ENCODE measurements at places on chromosomes 7 and 10.
A peak's percentile ranks its signal among the peaks of the same experiment; 100 is the strongest.

GRCh38 chr7:30977222-30977621, 13.5 kb downstream of the GHRHR start:
- DNase-seq: no peak

GRCh38 chr10:119407254-119407777, 135.2 kb downstream of the RGS10 start:
- no peak for DNase-seq

GRCh38 chr7:119197877-119198527, 973.5 kb downstream of the ANKRD7 start:
- DNase-seq: peak; percentile 1

GRCh38 chr10:122468307-122468925, 7.1 kb downstream of the HTRA1 start:
- DNase-seq: no peak

- DNase-seq: no peak
Measured at GRCh38 chr7:142787034-142787768, 16.4 kb downstream of the PRSS2 start.

DNA sequence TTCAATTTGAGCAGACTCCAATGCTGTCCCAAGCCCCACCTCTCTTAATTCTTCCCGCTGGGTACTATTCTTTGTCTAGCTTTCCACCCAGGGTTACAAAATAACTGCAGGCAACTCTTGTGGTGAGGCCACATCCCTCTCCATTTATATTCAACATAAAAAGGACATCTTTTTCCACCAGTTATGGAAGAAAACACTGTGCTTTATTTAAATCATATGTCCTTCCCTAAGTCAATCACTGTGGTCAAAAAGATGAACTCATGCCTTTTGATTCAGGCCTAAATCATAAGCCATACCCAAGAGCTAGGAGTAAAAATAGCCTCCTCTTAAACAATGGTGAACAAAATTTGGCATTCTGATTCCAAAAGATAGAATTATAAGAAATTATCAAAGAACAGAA, 386.0 kb downstream of the SEMA3D start:
- DNase-seq: no peak

DNA sequence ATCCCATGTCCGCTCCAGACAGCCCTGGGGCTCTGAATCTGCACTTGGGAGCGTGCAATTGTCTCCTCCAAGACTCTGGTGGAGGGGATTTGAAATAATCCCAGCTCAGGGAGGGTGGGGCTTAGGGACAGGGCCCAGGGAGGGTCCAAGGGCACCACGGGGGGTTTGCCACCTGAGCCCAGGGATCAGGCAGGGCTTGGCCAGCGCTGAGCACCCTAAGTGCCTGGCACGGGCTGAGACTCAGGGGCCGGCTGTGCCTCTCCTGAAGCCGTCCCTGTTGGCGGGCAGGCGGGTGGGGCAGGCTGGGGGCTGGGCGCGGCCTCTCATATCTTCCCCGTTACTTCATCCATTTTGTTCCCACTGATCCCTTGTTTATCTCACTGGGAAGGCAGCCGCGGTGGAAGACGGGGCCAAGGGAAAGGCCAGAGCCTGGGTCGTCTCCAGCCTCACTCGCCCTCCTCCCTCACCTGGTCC, 41.8 kb upstream of the ELN start:
- DNase-seq: no peak

- no peak for DNase-seq
Measured at GRCh38 chr10:88805361-88805760, 2.8 kb downstream of the LIPM start.

- DNase-seq: peak; percentile 86
Measured at GRCh38 chr10:25080880-25081581, 64.6 kb downstream of the THNSL1 start.

DNA sequence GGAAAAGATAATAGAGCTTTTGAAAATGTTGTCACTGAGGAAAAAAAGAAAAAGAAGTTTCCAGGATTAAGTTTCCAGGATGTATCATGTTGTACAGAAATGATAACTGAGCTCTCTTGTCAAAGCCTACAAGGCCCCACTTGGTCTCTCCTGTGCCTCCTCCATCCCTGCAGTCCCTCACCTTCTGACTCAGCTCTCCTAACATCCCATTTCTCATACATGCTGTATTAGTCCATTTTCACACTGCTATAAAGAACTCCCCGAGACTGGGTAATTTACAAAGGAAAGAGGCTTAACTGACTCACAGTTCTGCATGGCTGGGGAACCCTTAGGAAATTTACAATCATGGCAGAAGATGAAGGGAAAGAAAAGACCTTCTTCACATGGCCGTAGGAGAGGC, 3.8 kb upstream of the DGKI start:
- no peak for DNase-seq

DNA sequence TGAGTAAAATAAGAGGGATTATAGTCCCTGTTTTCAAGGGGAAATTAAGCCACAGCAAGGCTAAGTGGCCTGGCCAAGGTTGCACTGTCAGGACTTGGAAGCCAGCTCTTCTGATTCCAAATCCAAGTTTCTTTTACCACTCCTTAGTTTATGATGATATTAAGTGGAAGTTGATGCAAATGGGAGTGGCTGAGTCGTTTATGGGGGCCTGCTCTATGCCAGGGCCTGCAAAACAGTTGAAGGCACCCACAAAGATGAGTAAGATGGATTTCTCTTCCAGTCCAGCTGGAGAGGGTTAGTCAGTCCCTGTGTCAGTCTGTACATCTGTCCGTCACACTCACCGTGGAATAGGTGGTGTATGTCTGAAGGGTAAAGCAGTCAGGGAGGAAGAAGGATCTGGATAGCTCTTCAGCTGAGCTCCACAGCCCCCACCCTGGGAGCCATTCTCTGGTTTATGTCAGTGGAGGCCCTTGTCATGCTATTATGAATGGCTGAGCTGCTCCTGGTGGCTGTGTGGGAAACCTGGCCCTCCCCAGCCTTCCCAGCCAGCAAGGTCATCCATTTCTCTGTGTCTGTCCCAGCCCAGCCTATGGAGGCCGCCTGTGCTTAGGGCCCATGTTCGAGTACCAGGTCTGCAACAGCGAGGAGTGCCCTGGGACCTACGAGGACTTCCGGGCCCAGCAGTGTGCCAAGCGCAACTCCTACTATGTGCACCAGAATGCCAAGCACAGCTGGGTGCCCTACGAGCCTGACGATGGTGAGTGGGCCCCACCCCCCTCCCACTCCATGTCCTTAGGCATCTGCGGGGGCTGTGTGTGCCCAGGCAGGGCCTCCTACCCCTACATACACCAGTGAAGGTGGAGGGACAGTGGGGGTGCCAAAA, 44.5 kb downstream of the TBATA start:
- no peak for DNase-seq

- DNase-seq: no peak
Measured at GRCh38 chr7:107253599-107253998, 84.8 kb downstream of the HBP1 start.

- no peak for DNase-seq
Measured at GRCh38 chr7:43538404-43538771, 44.5 kb upstream of the STK17A start.

- DNase-seq: no peak
Measured at GRCh38 chr10:131689954-131690757, 210.7 kb upstream of the PPP2R2D start.

DNA sequence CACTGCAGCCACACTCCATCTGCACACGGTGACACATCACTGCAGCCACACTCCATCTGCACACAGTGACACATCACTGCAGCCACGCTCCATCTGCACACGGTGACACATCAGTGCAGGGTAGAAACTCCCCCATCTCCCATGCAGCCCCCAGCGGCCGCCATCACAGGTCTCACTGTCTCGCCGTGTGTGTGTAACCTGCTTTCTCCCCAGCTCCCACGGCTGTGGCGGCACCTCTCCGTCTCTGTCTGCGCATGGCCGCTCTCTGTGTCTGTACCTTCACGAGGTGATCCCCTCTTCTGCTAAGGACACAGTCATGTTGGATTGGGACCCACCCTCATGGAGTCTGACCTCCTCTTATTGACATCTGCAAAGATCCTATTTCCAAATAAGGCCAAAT, 527.4 kb downstream of the PTPRN2 start:
- no peak for DNase-seq

GRCh38 chr7:77216181-77216845, 16.7 kb upstream of the FGL2 start:
- no peak for DNase-seq

DNA sequence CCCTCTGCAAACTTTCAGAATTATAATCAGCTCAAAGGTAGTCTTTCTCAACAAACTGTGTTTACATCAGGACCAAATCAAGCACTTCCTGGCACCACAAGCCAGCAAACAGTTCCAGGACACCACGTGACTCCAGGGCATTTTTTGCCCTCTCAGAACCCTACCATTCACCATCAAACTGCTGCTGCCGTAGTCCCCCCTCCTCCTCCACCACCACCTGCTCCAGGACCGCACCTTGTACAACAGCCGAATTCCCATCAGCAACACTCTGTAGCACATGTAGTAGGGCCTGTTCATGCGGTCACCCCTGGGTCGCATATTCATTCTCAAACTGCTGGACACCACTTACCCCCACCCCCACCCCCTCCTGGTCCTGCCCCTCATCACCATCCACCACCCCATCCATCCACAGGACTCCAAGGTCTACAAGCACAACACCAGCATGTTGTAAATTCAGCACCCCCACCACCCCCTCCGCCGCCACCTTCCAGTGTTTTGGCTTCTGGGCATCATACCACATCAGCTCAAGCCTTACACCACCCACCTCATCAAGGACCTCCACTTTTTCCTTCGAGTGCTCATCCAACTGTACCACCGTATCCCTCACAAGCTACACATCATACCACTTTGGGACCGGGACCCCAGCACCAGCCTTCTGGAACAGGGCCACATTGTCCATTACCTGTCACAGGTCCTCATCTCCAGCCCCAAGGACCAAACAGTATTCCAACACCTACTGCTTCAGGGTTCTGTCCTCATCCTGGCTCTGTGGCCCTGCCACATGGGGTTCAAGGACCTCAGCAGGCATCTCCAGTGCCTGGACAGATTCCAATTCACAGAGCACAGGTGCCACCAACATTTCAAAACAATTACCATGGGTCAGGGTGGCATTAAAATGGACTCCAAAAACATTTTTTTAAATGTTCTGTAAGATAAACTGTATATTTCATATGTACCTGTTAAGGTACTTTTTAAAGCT, 98.7 kb downstream of the KMT2E start:
- no peak for DNase-seq

DNA sequence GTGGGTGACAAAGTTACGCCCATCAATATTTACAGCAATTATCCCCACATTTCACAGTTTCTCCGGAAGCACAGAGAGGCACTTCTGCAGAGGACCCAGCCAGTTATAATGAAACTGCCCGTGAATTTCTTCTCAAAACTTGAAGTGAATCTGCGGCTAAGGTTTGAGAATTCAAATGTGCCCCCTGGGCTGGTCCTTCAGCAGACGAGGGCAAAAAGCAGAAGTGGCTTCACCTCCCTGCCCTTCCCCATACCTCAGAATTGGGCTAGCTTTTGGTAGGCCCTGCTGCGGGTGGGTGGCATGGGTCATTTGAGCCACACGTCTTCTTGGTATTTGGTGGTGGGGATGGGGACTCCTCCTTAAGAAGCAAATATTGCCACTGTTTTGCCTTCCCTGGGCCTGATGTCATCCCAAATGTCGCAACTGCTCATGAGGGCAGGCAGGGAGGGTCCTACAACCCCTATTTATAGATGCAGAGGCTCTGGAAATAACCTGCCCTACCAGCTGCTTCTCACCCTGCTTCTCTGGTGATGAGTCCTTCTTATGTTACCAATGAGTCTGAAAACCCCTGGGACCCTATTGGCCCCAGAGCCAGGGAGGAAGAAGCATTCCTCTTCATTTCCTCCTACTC, 16.6 kb upstream of the WDFY4 start:
- DNase-seq: no peak

DNA sequence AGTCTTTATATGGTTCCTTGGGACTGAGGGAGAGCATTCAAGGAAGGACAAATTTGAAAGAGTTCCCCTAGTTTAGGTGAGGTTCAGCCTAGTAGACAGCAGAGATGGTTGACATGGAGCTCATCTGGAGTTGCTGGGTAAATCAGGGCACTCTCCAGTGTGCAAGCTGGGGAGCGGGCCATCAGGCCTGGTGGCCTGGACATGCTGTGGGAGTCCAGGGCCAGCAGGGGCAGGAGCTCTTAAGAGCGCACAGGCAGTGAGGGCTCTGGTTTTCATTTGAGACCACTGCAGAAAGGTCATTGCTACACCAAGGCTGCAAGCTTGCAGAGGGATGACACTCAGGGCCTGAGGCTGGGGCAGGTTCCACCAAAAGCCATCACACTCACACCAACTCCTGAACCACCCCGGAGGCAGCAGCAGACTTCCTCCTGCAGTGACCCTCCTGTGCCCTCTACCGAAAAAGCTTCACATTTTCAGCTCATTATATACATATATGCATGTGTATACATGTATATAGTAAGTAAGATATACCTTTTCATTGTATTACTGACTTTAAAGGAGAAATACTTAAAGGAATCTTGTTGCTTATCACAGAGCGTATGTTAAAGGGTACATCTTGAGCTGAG, 39.5 kb downstream of the STEAP1B start:
- no peak for DNase-seq

DNA sequence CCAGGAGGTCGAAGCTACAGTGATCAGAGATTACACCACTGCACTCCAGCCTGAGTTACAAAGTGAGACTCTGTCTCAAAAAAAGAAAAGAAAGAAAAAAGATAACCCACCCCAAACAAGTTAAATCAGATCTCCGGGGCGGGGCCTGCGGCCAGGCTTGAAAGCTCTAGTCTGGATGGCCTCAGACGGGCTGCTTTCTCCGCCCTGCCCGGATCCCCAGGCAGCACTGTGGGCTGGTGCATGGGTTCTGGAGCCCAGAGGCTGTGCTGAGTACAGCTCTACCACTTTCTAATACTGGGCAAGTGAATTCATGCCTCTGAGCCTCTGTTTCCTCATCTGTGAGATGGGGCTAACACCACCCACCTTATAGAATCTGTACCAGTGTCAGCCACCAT, 83.7 kb downstream of the ZMIZ1 start:
- DNase-seq: no peak

DNA sequence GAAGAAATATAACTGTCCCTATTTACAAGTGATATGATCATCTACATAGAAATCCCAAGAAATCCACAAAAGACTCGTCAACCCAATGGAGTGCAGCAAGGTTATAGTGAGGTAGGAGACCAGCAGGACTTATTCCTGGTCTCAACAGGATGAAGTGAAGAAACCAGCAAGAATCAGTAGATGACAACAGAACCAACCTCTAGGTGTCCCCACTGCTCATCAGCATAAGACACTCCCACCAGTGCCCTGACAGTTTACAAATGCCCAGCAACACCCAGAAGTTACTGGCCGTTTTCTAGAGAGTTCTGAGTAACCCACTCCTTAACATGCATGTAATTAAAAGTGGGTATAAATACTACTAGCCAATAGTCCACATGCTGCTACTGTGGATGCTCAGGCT, 470.5 kb upstream of the LRRTM3 start:
- DNase-seq: no peak

GRCh38 chr10:71344993-71345480, 26.0 kb downstream of the SLC29A3 start:
- no peak for DNase-seq

DNA sequence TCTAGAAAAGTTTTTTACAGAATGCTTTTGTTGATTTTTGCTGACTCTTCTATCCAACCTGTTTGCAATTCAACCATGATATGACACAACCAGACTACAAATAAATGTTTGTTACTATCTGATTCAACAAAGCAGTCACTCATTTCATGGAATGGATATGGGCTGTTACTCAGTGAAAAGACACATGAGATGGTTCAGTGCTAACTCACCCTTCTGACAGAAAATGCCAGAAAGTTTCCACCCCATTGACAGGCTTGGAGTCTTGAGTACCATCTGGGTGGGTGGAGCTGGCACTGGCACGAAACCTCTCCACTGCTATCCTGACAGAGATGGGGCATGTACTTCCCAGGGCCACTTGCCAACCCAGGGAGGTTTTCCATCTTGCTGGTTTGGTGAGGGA, 39.5 kb downstream of the RBM28 start:
- DNase-seq: no peak
